Skin of body (tissue), 3 donors: ENCODE measurements at places on chromosomes 6 and 20.
A peak's percentile ranks its signal among the peaks of the same experiment; 100 is the strongest.

- DNase-seq, result peak; percentile 30
Observed at GRCh38 chr6:16578695-16579285, 182.5 kb downstream of the ATXN1 start.

- DNase-seq, result no peak
Observed at GRCh38 chr6:141437685-141438084, 695.0 kb upstream of the GJE1 start.

GRCh38 chr6:1554141-1554475 lies 55.6 kb upstream of the FOXC1 start:
- no peak for DNase-seq

- no peak for DNase-seq
Observed at GRCh38 chr6:153167061-153167891, 36.2 kb upstream of the RGS17 start.

- no peak for DNase-seq
Observed at GRCh38 chr20:36314734-36315544, 8.8 kb downstream of the DLGAP4 start.

DNA sequence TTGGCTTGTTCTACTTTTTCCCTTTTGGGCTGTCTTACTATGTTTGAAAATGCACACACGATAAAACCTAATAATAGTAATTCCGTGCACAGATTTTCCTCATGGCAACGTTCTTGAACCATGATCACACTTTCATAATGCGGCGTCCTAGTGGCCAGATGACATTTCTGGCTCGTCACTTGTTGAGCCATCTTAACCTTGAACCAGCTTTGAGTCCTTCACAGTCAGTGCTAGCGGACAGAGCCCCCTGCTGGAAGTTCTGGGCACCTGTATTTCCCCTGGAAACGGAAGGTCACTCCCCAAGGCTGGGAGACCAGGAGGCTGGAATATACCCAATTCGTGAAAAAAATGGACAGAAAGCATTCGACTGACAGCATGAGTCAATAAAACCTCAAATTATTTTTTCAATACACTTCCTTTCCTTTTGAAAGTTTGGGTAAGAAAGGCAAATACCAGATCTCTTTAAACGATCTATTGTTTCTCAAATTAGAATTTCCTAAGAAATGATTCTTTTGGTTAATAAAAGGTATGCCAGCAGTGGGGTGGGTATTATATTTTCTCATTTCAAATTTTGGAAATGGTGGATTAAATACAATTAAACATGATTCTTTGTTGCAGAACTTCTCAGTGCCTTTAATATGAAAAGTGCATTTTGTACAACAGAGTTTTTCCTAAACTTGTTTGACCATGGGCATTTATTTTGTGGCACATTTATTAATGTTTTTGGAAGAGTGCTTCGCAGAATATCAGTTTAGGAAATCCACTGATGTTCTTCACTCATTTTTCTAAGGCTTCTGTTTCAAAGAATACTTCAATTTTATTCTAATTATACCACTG lies 542.3 kb downstream of the QKI start:
- peak; percentile 9 for DNase-seq

DNA sequence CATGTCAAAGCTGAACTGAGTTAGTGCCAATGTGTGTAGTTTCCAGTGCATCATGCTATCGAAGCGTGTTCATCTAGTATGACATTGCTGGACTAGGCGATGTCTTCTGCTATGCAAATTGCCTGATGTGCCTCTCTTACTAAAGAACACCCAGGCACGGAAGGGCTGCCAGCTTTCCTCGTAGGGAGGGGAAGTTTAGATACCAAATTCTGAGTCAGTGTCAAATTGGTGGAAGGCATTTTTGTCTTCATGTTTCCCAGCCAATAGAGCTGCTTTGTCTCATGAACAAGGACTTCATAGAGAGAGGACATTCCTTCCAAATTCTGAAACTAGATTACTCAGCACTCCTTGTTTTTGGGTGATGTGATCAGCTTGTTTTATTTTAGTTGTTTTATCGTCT lies 320.1 kb downstream of the BTBD3 start:
- DNase-seq, result peak; percentile 94

DNA sequence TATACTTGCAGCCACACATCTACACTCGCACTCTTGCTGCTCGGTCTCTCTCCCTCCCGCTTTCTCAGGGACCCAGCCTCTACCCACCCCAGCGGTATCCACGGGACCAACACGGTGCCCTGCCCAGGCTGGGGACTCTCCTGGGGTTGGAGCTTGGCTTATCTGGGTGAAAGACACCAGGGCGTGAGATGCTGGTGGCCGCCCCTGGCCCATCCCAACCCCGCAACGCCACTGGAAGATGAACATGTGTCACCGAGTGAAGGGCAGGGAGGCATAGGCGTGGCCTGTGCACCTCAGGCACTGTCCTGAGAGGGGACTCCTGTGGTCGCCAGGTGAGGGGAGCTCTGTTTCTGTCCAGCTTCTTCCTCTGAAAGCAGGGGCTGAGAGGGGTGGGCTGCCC lies 47.4 kb downstream of the NINL start:
- no peak for DNase-seq

GRCh38 chr20:42686057-42686456 lies 503.6 kb downstream of the PTPRT start:
- no peak for DNase-seq

GRCh38 chr6:37432590-37432915 lies 468 bp upstream of the CMTR1 start:
- no peak for DNase-seq

DNA sequence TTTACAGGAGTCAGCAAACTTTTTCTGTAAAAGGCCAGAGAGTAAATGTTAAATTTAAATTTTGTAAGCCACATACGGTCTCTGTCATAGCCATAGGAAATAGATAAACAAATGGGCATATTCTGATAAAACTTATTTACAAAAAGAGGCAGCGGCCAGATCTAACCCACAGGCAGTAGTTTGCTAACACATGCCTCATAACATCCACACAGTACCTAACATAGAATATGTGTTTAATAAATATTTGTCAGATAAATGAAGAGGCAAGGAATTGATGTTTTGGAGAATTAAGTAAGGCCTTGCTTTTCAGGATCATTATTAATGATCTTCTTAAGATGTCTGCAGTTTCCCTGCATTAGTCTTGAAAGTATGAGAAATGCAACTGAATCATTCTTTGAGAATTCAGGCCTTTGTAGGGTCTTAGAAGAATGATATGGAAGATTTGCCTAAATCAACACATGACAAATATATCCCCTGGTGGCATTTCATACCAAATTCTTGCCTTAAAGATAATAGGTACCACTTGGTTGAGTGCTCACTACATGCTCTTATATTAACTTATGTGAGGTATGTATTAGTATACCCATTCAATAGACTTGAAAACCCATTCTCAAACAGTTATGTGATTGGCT lies 39.3 kb upstream of the TRAM2 start:
- no peak for DNase-seq

DNA sequence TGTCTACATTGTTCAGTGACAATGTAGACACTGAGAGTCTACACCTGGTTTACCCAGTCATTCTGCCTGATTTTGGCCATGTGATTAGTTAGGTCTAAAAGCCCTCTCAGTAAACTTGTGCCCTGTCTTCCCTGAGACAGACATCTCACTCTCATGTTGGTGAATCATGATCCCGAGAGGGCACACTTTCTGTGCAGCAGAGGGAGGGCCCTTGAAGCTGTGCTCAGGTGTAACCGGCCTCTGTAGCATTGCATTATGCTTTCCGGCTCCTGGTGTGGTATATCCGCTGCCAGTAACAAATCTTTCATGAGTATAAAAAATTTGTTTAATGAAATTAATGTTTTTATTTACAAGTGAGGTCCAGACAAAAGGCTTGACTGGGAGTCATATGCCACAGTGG lies 85.0 kb downstream of the RALGAPA2 start:
- DNase-seq, result no peak

- DNase-seq, result no peak
Observed at GRCh38 chr6:34423254-34423653, 2.6 kb downstream of the RPS10 start.

GRCh38 chr6:126955621-126956020 lies 162.8 kb upstream of the RSPO3 start:
- DNase-seq, result no peak

DNA sequence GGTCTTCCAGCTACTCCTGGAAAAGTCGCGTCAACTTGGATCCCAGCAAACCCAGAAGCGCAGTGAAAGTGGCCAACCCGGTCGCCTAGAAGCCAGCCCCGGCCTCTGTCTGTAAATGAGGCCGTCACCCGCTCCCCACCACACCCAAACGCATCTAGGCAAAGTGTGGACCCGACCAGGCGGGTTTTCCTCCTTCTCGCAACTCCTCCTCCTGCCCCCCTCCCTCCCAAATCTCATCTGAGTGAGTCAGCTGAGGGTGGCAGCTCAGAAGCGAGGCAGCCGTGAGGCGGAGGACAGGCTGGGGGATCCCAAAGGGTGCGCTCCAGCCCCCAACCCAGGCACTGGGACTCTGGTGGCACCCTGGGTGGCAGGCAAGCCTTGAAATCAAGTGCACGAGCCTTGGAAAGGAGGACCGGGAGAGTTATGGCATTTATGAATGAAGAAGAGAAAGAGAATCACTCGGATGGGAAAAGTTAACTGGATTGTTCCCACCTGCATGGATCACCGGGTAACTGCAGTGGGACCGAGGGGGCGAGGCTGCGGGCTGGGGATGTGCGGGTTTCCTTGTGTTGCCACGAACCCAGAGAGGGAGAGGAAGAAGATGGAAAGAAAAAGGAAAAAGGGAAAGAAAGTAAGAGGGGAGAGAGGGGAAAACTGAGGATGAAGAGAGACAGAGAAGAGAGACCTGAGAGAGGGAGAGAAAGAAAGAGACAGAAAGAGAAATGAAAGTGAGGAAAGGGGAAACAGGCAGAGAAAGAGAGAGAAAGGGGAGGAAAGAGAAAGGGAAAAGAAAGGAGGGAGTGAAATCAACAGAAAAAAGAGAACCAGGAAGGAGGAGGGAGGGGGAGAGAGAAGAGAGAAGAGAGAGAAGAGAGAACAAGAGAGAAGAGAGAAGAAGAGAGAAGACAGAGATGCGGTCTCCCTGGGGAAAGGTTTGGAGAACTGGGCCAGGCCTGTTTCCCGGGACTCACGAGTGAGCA lies at the start of gene APCDD1L:
APCDD1L (minus strand) TSS at position 167 of the 980 bp plus-strand sequence. CDS start 692 bp downstream, outside the sequence.
- DNase-seq, result no peak

DNA sequence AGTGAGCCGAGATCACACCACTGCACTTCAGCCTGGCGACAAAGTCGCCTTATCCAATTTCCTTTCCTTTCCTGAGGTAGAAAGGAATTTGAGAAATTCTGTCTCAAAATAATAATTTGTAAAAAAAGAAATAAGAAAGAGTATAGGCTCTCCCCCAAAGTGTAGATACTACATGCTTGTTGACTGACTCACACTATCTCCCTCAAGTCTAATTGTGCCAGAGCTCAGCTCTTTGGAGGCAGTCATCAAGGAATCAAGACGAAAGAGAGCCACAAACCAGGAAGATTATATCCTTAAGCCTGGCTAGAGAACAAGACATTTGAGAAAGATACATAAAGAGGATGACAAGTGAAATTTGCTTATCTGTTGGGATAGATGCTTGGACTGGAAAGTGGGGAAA lies 3.7 kb upstream of the FKBPL start:
- no peak for DNase-seq

GRCh38 chr20:38554986-38555385 lies 26.0 kb upstream of the ADIG start:
- no peak for DNase-seq

GRCh38 chr6:32854376-32855178 lies 585 bp downstream of the PSMB9 start:
- DNase-seq, result peak; percentile 18

DNA sequence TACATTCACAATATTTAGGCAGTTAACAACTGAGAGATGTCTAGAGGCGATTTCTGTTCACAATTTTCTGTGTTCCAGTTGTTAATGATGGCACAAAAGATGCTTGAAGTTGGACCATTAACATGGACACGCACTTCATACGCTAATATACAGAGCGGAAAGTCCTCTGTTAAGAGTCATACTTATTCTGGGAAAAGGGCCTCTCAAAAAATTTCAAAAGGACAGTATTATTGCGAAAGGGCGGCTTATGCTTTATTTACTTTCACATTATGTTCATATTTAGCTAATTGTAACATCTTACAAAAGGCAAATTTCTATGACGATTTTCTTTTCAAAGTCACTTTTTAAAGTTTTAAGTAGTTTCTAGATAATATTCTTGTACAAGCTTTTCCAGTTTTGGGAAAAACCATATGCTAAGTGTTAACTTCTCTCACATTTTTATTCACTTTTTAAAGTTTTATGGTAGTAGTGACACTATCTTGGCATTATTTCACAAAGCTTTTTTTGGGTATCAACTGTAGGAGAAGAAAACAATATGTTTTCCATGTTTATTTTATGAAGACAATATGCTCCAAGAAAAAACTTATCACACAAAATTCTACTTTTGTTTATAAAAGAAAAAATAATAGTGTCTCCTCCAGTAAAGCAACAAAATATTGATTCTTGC lies 62.3 kb downstream of the MAP7 start:
- peak; percentile 70 for DNase-seq

DNA sequence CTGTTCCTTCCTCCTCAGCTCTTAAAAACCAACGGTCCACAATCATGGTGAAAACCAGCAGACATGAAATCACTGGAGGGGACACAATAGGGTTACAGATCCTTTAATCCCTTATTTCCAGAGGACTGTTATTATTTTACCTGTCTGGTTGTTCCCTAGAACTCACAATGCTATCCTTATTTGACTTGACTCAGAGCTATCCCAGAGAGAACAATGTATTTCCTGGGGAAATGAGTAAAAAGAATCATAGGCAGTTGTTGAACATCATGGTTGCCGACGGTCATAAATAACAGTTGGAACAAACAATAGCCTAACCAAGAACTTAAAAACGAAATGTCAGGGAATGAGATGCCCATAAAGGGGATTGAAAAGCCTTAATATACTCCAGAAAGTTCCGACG lies 9.3 kb downstream of the OR2H1 start:
- DNase-seq, result no peak

GRCh38 chr20:57393321-57394120 lies 2.3 kb downstream of the RBM38 start:
- no peak for DNase-seq

DNA sequence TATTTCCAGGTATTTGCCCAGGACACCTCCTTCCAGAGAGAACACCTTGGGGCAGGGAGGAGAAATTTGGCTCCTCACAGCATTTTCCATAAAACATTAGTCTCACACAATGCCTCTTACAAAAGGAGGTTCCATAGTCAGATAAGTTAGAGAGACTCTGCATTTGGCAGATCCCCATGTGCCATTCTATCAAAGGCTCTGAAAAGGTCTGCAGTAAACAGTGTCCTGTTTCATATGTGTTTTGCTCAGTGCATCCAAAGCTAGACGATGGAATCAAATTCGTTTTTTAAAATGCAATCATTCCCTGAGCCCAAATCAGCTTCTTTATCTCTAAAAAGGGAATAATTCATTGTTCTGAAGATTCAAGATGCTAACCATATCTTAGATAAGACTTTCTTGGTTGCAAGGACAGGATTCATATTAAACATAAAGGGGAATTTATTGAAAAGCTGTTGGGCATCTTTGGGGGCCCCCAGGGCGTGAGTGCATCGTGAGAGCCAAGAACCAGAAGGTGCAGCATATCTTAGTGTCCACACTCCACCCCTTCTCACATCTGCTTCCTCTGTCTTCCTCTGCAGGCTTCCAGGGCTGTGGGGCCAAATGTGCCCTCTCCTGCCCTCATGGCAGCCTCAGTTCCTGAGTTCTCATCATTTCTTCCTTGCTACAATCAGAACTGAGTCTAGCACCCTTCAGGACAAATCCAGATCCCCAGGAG lies 41.4 kb upstream of the MLN start:
- DNase-seq, result no peak

- no peak for DNase-seq
Observed at GRCh38 chr6:138973466-138974153, 14.4 kb downstream of the REPS1 start.
